MCF 10A (cell line): ENCODE measurements at places on chromosomes 3 and 15. TPM values are rescaled to one million over a fixed set of nuclear protein-coding genes. Genes with fewer than 3 reads are reported as not detected.

Gene OR5K2
- not detected in 2 replicates for total RNA-seq

Gene IGSF11
- total RNA-seq, result not detected in 2 replicates

Gene SV2B
- total RNA-seq, result 0.44 and 0.96 TPM in 2 replicates

Gene GPR149
- total RNA-seq, result not detected in 2 replicates

Gene SLC25A26
- 23.3 and 24.8 TPM in 2 replicates for total RNA-seq

Gene LYZL4
- total RNA-seq, result not detected in 2 replicates

DNA sequence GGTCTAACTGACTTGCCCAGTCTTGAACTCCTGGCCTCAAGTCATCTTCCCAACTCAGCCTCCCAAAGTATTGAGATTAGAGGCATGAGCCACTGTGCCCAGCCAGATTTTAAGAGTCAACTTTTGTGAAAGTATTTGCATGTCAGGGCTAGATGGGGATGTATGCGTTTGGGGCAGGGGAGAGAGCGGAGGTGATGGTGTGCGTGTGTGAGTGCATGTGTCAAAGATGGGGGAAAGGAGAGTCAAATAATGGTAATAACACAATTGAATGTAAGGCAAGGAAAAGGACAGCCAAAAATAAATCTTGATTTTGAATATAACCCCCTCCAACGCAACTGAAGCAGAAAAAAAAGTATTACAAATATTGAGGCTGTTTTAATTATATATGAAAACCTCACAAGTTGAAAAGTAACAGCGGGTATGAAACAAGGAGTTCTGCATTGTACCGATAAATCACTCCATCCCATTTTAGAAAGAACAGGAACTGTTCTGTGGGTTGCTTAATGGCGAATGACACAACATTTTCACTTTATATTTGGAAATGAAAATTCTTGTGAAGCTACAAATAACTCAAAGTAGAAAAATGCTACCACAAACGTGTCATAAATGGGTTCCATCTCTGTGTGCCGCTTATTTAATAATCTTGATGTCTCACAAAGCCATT is 29.9 kb upstream of the LDHAL6B start:
- H3K4me1 ChIP-seq, result peaks cover 11% of the 10 kb centered on the region
- H3K27ac ChIP-seq, result peak overlapping the region; percentile 93
- peaks cover 48% of the 10 kb centered on the region for H3K36me3 ChIP-seq
- H3K27me3 ChIP-seq, result no peaks in the 10 kb centered on the region

GRCh38 chr3:171311784-171312183 is 148.4 kb downstream of the TNIK start:
- no peak for DNase-seq
- no peaks in the 10 kb centered on the region for H3K36me3 ChIP-seq
- H3K27ac ChIP-seq, result no peak overlapping the region
- H3K4me1 ChIP-seq, result peaks cover 16% of the 10 kb centered on the region
- no peak overlapping the region for H3K4me3 ChIP-seq

DNA sequence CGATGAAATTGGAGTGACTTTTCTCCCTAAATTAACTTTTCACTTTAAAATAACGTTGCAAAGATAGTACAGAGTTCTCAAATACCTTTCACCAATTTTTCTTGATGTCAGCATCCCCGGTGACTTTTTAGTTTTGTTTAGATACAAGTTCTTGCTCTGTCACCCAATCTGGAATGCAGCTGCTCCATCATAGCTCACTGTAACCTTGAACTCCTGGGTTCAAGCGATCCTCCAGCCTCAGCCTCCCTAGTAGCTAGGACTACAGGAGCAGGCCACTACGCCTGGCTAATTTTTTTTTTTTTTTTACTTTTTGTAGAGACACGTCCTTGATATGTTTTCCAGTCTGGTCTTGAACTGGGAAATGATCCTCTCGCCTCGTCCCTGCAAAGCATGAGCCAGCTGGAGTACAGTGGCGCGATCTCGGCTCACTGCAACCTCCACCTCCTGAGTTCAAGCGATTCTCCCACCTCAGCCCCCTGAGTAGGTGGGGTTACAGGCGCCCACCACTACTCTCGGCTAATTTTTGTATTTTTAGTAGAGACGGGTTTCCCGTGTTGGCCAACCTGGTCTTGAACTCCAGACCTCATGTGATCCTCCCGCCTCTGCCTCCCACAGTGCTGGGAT is 747 bp downstream of the NSUN3 start:
- H3K4me3 ChIP-seq, result peak overlapping the region; percentile 92
- H3K27ac ChIP-seq, result peak overlapping the region; percentile 99
- peaks cover 14% of the 10 kb centered on the region for H3K4me1 ChIP-seq
- no peaks in the 10 kb centered on the region for H3K27me3 ChIP-seq

DNA sequence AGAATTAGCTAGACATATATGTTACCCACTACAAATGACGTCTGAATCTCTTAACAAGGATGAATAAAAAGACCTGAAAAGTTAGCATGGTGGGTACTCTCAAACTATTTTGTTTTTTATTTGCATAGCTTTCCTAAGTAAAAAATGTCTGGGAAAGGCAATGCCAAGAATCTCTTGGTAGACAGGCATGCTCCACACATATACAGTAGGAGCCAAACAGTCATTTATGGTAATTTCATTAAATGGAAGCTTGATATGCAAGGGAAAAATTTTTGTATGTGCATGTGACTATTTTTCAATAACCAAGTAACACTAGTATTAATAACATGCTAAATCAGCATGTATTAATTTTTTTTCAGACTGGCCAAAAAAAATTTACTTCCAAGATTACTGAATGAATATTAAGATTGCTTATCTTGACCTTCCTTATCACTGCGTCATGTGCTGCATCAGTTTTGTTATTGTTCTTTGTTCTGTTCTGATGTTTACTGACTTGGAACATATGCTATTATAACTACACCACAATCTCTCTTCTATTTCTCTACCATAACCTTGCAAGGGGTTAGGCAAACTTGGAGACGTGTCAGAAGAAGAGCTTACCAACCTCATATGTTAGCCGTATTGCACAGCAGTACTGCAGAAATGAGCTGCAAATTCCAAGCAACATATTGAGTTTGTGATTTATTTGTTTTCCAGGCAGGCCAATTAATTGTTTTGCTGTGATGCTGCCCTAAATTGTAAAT is 255.3 kb downstream of the RBMS3 start:
- peaks cover under 1% of the 10 kb centered on the region for H3K36me3 ChIP-seq
- no peaks in the 10 kb centered on the region for H3K4me1 ChIP-seq
- H3K27me3 ChIP-seq, result no peaks in the 10 kb centered on the region
- H3K27ac ChIP-seq, result no peak overlapping the region
- DNase-seq, result no peak

- DNase-seq, result no peak
- no peaks in the 10 kb centered on the region for H3K4me1 ChIP-seq
- H3K27me3 ChIP-seq, result no peaks in the 10 kb centered on the region
- H3K4me3 ChIP-seq, result no peak overlapping the region
- H3K36me3 ChIP-seq, result no peaks in the 10 kb centered on the region
- no peak overlapping the region for H3K27ac ChIP-seq
Measured at GRCh38 chr3:108973019-108973418, 19.3 kb upstream of the GUCA1C start.

DNA sequence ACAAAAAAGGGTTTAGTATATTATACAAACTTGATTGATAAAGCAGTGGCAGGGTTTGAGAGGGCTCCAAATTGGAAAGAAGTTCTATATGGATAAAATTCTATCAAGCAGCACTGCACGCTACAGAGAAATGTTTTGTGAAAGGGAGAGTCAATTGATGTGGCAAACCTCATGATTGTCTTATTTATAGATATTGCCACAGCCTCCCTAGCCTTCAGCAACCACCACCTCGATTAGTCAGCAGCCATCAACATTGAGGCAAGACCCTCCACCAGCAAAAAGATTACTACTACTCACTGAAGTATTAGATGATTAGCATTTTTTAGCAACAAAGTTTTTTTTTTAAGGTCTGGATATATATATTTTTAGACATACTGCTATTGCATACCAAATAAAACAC is 296.7 kb downstream of the CHST2 start:
- no peak overlapping the region for H3K4me3 ChIP-seq
- no peak overlapping the region for H3K27ac ChIP-seq
- DNase-seq, result no peak
- H3K36me3 ChIP-seq, result no peaks in the 10 kb centered on the region
- no peaks in the 10 kb centered on the region for H3K27me3 ChIP-seq
